Left renal pelvis (tissue), 4 donors: ENCODE measurements at places on chromosomes 13 and 19.

GRCh38 chr13:25902891-25903341 lies 148.9 kb downstream of the SHISA2 start:
- DNase-seq = no peak

- no peak for DNase-seq
Observed at GRCh38 chr19:43681821-43682220, 11.9 kb upstream of the PLAUR start.

- DNase-seq = no peak
Observed at GRCh38 chr19:18507021-18507726, 14.7 kb downstream of the ELL start.

- DNase-seq = no peak
Observed at GRCh38 chr19:18878058-18878797, 17.7 kb downstream of the CERS1 start.

- DNase-seq = no peak
Observed at GRCh38 chr19:44278181-44278690, 18.6 kb downstream of the ZNF233 start.

GRCh38 chr13:110297011-110297410 lies 9.9 kb downstream of the COL4A1 start:
- no peak for DNase-seq

- no peak for DNase-seq
Observed at GRCh38 chr13:72963762-72964161, 95.0 kb upstream of the KLF5 start.

GRCh38 chr13:111664696-111665095 lies 344.3 kb downstream of the TEX29 start:
- DNase-seq = no peak

GRCh38 chr13:42650506-42650905 lies 76.6 kb downstream of the TNFSF11 start:
- DNase-seq = no peak

GRCh38 chr13:106095919-106096318 lies 439.5 kb downstream of the EFNB2 start:
- no peak for DNase-seq

DNA sequence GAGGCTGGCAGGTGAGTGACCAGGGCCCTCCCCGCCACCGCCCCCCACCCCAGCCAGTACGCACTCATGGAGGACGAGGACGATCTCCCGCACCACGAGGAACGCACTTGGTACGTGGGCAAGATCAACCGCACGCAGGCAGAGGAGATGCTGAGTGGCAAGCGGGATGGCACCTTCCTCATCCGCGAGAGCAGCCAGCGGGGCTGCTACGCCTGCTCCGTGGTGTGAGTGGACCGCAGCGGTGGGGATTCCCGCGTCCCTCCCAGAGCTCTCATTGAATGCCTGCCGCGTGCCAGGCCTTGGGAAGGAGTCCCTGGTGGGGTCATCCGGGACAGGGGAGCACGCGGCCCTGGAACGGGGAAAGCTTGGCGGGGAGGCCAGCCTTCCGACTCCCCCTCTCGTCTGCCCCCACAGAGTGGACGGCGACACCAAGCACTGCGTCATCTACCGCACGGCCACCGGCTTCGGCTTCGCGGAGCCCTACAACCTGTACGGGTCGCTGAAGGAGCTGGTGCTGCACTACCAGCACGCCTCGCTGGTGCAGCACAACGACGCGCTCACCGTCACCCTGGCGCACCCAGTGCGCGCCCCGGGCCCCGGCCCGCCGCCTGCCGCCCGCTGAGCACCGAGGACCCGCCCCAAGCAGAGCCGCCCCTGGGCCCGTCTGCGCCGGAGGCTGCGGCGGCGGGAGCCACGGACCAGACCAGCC lies 4.8 kb upstream of the IFI30 start:
- no peak for DNase-seq

DNA sequence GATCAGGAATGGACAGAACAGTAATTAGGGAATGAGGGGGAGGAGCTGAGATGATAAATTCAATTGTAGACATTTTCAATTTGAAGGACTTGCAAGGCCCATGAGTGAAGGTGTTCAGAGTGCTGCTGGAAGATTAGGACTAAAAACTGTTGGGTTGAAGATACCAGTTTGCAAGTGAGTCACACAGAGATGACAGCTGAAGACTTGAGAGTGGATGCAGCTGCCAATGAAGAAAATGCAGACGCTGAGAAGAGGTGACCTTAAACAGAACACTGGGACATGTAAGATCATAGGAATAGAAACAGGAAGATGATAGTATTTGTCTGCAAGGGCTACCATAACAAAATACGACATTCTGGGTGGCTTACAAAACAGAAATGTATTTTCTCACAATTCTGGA lies 1716.5 kb upstream of the SLC10A2 start:
- DNase-seq = no peak

GRCh38 chr19:48975947-48976847 lies 11.1 kb downstream of the FTL start:
- DNase-seq = no peak

DNA sequence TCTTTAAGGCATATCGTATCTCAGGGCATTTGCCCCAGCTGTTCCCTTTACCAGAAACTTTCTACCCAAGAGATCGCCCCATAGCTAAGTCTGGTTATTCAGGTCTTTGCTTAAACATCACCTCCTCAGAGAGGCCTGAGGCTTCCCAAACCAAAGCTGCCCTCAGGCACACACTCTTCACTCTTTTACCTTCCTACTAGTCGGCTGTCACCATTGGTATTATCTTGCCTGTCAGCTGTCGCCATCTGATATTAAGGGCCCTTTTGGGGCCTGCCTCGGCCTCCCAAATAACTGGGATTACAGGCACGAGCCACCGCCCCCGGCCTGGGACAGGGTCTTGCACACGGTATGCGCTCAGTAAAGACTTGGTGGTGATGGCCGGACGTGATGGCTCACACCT lies 1.0 kb downstream of the GADD45GIP1 start:
- no peak for DNase-seq

GRCh38 chr19:15629003-15629880 lies 11.5 kb upstream of the CYP4F3 start:
- no peak for DNase-seq

GRCh38 chr19:19540064-19540714 lies 2.1 kb downstream of the CILP2 start:
- no peak for DNase-seq

GRCh38 chr19:7928334-7928706 lies 2.4 kb upstream of the CTXN1 start:
- no peak for DNase-seq

DNA sequence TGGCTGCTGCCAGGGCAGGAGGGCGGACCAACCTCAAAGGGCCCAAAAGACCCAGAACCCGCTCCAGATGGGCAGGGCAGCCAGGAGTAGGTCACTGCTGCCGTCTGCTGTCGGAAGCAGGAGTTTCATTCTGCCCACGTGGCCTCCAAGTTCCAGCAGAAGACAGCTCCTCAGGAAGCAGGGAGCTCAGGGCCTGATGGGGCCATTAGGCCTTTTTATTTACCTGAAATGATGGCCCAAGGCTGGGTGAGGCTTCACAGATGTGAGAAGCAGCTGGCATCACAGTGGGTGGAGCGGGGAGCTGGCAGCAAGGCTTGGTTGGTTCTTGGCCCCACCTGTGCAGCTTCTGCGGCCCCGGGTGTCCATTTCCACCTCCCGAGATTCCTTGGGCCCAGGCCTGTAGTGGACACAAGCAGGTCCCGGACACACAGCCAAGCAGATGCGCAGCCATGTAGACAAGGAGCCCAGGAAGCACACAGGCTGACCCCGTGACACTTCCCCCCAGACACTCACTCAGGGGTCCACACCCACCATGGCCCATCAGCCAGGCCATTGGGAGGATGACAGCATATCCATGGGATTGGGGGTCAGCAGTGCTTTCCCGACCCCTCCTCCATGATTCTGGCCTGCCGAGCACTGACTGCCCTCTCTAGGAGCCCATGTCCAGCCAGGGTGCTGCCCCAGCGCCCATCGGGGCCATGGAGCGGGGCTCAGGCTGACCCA lies 26.4 kb downstream of the C13orf46 start:
- DNase-seq = no peak

GRCh38 chr19:40155749-40156265 lies 35.4 kb upstream of the MAP3K10 start:
- no peak for DNase-seq

GRCh38 chr19:28619816-28620429 lies 593.0 kb downstream of the UQCRFS1 start:
- DNase-seq = no peak

DNA sequence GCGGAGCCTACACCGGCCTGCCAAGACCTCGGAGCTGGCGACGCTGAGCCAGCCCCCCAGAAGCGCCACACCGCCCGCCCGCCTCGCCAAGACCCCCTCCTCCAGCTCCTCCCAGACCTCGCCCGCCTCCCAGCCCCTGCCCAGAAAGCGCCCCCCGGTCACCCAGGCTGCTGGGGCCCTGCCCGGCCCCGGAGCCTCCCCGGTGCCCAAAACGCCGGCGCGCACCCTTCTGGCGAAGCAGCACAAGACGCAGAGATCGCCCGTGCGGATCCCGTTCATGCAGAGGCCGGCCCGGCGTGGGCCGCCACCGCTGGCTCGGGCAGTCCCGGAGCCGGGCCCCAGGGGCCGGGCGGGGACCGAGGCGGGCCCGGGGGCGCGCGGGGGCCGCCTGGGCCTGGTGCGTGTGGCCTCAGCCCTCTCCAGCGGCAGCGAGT lies 10.2 kb downstream of the C19orf25 start:
- no peak for DNase-seq

- DNase-seq = no peak
Observed at GRCh38 chr13:83352391-83352790, 529.9 kb downstream of the SLITRK1 start.

DNA sequence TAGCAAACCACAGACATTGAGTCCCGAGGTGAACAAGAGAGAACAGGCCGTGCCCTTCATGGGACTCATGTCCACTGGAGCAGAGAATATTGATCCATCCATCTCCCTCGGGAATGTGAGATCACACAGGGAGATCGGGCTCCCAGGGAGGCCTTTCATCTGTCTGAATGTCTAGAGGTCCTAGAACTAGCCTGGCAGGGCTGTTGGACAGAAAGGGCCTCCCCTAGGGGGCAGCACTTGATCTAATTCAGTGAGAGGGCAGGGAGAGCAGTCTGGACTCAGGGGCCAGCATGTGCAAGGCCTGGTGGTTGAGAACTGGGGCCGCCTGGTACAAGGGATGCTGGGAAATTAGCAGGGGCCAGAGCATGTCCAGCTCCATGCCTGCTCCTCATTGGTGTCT lies 4.3 kb downstream of the RUVBL2 start:
- no peak for DNase-seq

GRCh38 chr13:20495087-20496023 lies 30.3 kb downstream of the CRYL1 start:
- DNase-seq = no peak

- peak; percentile 52 for DNase-seq
Observed at GRCh38 chr19:46076951-46077814, 36.4 kb upstream of the IGFL4 start.

GRCh38 chr13:20983386-20983785 lies 78.0 kb downstream of the LATS2 start:
- DNase-seq = no peak

DNA sequence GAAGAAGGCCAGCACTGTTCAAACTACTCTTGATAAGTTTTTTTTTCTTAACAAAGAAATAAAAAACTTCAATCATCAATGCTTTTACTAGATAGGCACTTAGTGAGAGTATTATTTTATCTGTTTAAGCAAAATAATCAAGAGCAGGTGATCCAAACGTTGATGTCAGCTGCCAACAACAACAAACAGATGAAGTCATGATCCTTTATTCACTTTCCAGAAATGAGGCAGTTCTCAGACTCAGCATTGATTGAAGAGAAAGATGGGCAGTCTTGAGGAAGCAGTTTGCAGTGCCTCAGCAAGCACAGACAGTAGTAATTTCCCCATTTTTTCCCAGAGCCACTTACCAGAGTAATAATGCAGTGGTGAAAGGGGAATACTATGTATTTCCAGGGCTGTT lies 38.4 kb upstream of the CSNK1A1L start:
- no peak for DNase-seq

DNA sequence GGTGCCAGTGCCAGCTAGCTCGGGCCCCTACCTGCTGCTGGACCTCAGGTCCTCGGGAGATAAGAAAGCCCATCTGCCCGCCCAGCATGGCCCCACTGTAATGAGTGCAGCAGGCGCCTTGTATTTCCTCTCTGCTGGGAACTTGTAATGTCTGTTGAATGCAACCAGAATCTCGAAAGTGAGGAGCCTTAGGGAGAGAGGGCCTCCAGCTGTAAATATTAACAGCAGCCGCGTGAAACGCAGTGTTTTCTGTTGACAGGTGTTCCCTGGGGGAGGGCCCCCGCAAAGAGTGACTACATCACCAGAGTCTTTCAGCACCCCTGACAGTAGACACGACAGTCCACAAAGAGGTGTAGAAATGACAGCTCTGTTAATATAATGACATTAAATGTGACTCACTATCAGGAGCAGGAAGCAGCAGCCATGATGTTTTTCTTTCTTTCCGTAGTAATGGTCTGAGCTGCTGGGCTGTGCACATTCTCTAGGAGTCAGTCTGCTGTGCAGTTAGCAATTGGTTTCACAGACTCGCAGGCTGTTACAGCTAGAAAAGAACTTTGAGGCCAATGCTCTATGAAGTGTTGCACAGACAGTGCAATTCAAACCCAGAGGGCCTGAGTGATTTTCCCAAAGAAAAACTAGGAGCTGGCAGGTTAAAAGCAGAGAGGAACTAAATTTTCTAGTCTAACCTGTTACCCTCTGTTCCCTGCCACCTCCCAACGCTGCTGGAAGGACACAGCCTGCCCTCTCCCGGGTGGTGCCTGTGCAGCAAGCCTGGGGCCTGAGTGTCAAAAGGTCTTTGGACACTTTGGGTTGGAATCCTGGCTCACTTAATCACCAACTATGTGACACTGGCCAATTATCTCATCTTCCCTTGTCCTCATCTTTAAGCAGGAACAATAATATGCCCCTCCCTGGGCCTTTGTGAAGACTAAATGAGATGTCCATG lies 58.6 kb upstream of the WASF3 start:
- no peak for DNase-seq

GRCh38 chr19:47179653-47180310 lies 49.1 kb downstream of the SAE1 start:
- no peak for DNase-seq

- no peak for DNase-seq
Observed at GRCh38 chr13:112793545-112794445, 104.0 kb downstream of the ATP11A start.

DNA sequence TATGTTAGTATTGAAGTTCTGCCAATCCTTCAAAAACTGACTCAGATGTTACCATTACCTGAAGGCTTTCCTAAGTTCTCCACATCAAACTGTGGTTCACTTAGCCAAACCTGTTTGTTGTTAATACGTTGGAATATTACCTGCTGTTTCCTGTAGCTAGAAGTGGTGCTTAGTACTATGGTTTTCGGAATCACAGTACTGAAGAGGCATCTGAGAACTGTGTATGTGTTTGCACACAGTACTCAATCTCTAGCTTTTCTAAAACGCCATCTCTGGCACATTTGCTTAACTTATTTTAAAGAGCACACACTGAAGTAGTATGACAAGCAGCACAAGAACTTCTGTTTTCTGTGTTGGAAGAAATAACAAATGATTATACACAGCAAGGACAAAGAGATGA lies 248.2 kb downstream of the SHISA2 start:
- DNase-seq = no peak
